Stimulated activated CD8-positive, alpha-beta memory T cell treated with anti-CD3 and anti-CD28 coated beads, Interleukin-7, amount 100 ng/mL, for 1 hour (primary cell): ENCODE measurements at places on chromosomes 7 and 10.

GRCh38 chr7:145978769-145979168 is 137.8 kb upstream of the CNTNAP2 start:
- no peak for DNase-seq

DNA sequence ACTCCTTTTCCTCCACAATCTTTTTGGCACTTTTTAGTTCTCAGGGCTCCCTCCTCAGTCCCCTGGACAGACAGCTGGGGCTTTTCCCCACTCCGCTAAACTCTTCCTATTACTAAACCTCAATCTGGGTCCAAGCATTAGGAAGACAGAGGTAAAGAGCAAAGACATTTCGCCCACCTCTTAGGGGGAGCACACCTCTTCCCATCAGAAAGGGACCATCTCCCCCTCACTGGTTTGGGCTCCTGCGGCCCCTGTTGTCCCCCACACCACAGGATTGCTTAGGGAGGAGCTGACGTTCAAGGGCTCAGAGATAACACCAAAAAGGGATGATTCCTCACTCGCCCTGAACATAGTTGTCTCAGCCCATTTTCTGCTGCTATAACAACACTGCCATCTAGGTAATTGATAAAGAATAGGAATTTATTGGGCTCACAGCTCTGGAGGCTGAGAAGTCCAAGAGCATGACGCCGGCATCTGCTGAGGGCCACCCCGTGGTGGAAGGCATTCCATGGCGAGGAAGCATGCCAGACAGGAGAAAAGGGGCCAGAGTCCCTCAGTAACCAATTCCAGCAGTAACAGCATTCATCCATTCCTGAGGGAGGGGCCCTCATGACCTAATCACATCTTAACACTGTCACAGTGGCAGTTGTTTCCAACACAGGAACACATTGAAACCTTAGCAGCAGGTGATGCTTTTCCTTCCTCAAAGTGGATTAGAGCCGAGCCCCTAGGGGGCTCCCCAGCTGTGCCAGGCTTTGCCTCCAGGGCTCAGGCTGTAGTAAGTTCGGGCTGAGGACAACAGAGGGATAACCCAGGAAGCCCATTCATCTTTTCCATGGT is 209.6 kb downstream of the EBF3 start:
- DNase-seq: no peak

DNA sequence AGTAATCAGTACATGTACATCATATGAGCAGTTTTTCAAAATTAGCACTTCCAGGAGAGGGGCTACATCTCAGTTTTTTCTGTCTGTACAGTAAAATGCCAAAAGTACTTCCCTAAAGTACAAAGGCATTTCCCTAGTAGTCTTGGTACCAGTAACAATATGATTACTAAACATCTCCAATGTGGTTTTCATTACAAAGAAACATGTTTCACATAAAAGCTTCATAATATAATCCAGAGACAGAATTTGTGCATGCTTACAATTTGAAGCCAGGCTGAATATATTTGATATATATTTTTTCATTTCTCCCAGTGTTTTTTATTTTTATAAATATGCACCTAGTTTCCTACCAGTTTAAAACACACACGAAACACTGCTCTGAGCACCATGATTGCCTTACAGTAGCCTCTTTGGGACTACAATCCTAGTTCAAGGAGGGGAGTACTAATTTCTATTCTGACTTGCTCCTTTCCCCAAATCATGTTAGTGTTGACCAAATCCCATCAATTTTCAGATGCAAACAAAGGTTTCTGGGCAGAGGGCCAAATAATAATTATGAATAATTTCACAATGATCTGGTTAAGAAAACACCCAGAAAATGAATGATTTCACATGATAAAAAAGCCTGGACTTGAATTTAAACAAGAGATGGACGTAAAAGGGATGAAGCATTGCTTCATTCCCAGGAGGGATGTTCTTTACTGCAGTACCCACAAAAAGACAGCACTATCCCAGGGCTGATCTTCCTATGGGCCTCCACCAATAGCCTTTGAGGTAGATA is 201.3 kb downstream of the SLC25A13 start:
- no peak for DNase-seq

DNA sequence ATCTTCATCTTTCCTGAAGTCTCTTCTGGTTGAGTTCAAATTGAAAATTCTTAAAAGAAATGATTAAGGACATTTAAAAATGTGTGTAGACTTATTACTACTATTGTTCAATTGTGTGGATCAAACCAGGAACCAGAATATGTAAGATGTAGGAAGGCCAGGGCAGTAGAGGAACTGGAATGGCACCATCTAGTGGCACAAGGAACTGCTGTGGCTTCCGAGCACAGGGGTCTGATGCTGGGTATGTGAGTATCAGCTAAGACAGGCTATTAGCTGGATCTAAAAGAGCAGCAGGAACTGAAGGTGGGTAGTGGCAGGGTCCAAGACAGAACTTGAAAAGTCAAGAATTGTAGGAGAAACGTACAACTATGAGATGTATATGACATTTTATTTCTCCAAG is 247.3 kb downstream of the SEMA3A start:
- no peak for DNase-seq

DNA sequence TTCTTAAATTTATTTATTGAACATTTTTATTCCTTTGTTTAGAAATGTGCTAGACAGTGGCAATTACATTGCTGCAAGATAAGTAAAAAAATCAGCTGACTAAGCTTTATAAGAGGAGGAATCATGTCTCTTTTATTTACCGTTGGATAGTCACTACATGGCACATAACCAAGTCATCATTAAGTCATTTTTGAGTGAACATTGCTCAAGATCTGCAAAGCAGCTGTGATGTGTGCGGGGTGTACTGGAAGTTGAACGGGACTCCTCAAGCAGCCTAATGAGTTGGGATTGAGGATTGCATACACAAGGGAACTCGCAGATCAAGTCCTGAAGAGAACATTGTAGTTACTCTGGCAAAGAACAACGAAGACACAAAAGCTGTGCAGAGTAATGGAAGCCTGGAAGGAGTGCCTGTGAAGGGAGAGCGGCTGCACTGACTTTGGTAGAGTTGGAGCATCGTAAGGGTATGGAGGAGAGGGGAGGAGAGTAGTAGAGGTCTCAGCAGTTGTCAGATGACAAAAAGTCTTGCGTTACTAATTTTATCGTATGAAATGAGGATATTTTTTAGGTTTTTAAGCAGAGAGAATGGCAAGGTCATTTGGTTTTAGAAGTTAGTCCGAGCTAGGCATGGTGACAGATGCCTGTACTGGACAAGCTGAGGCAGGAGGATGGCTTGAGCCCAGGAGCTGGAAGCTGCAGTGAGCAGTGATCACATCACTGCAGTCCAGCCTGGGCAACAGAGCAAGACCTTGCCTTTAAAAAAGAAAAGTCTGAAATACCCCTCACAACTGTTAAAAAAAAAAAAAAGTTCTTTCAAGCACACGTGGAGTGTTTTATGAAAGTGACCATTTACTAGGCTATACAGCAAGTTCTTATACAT is 95.1 kb downstream of the BMPR1A start:
- DNase-seq: no peak

DNA sequence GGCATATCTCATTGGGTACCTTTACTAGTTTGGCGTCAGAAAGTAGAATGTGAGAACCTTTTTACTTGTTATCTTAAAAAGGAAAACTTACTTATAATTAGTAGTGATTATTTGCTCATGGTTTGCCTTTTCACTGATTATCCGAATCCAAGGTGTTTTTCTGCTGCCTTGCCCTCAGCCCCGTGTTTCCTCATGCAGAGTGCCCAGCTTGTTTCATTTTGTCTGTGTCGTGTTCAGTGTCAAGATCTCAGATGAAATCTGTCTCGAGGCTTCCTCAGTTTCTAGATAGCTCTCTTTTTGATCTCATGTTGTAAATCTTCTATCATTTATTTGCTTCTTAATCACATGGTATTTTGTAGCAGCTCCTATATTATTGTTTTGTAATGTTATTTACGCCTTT is 30.1 kb downstream of the RPA3 start:
- DNase-seq: no peak

DNA sequence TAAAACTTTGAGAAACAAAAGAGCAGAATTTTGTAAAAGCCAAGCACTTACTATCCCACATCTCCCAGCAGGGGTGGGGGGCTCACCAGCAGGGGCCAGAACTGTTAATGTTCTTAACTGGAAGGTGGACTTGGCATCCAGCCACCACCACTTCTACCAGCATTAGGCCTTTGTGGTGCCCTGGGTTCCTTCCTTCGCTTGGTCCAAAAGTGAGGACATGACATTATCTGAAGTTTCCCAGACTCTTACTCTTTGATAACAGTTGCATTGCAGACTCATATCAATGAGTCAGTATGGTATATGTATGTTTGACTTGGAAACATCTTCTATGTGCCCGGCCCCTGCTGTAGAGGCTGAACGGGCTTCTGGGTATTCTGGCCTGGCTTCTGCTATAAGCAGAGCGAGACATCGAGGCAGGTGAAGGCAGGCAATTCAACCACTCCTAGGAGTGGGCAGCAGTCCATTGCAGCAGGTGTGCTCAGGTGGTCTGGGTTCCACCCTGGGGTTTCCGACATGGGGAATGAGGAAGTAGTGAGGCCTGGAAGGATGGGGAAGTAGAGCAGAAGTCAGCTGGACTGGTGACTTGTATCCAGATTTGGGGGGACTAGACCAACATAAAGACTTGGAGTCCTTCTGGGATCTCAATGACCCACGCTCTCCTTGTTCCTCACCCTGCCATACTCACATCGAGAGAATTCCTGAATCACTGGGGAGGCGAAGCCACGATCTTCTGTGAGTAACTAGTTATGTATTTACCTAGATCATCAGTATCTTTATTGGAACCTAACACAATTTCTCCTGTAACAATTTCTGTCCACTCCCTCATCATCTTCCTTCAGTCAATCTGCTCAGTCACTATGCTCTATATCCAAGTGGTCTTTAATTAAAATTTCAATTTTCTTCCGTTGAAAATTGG is 4.1 kb downstream of the ZNF777 start:
- no peak for DNase-seq

GRCh38 chr10:113057948-113058522 is 108.0 kb downstream of the TCF7L2 start:
- DNase-seq: no peak

DNA sequence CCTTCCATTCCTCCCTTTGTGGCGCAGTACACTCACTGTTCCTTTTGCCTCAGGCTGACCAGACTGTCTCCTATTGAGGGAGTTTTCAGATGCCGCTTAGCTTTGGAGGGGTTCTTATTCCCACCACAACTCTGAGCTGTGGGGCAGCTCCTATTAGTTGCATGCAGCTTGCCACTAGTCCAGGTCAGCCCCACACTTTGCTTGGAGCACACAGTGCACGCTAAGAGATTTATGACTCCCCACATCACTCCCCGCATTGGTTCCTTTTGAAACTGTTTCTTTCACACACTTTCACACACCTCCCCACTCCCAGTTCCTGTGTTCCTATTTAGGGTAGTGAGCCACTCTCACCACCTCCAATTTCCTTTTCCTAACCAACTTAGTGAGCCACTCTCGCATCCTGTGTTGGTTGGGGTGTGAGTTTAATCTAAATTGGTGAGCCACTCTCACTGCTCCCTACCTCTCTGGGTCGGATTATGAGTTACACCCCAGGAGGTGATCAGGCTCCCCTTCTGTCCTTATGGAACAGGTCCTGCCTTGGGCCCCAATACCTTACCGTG is 10.4 kb upstream of the ZNF485 start:
- DNase-seq: no peak

- DNase-seq: no peak
Observed at GRCh38 chr10:48568131-48568530, 36.7 kb downstream of the ARHGAP22 start.

DNA sequence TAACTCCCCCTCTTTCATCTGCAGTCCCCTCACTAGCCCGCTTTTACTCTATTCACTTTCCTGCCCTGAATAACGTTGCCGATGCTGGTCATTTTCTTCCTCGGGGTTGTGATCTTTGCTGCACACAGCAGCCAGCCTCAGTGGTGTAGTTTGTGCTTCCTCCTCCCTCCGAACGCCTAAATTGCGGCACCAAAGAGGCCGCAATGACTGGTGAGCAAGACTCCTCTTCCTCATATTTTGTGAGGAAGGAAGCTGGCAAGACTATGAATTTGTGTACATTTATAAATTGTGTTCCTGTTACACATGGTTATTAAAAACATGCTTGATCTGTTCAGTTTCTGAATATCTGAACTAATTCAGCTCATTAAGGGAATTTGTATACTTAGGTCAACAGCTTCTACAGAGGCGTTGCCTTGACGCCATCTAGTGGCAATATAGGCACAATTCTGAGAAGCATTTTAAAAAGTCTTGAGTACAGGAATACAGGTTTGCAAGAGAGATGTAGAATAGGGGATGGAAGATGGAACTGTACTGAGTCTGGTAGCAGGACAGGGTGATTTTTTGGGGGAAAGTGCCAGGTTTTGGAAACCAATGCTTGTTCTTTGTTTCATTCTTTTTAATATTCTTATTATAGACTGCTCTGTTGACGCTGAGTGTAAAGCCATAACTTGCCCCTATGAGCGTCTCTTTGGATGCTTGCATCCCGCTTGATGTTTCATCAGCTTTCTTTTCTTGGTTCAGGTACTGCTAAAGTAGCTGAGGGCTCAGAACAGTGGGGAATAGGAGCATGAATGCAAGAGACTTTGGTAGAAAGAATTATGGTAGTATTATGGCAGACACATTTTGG is 4.1 kb upstream of the TAS2R5 start:
- DNase-seq: no peak

DNA sequence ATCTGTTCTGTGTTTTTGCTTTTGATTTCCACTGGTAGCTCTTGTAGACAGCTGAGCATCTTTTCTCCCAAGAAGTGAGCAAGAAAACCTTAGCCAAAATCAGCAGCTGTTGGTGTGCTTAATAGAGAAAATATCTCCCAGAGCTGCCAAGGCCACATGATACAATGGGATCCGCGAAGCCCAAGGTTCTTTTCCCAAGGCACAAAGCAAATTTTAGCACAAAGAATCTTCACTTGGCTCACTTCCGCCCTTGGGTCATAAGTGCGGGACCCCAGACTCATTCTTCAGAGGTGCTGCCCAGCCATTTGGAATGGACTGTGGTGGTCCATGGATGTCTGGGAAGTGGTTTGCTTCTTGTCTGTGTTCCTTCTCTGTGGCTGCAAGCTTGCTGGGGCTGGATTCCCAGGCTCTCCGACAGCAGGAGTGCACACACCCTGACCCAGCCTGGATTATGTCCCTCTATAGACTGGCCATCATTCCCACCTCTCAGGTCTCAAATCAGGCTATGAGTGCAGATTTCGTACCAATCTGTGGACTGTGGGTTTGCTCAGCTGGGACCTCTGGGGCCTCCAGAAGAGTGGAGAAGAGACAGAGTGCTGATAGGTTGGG is 93.0 kb upstream of the TMEM72 start:
- DNase-seq: no peak

- DNase-seq: no peak
Observed at GRCh38 chr10:23338886-23339285, 5.7 kb downstream of the C10orf67 start.

DNA sequence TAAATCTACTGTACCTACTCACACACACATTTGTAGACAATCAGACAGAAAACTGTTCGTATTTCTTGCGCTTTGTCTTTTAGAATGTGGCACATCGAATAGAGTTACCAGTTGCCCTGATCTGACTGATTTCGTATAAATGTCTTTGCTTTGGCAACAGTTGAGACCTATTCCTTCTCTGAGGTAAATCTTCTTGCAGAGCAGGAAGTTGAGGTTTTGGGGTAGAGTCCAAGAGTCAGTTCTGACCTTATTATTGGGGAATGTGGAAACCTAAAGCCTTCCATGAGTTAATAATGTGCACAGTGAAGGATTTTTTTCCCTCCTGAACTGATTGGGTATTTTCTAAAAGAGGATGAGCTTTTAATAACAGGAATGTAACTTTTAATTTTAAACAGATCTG is 135.3 kb downstream of the KIAA1217 start:
- DNase-seq: no peak
